NCI-H460 (cell line): ENCODE measurements at places on chromosomes 1 and 21.

DNA sequence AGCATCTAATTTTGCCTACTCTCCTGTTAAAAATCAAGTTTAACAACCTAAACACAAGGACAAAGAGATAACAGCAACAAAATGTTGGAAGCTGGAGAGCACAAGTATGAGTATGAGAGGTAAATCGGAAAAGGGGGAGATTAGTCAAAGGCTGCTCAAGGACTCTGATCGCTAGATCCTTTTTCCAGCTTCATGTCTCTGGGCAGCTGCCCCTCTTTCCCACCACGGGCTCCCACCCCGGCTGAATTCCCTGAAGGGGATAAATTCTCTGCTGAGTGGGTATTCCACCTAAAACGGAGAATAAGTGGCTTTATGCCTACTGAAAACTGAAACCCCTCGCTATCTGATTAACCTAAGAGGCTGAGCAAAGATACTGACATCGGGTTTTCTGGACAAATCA lies 696 bp upstream of the CTBS start:
- DNase-seq: no peak

- no peak for DNase-seq
Measured at GRCh38 chr1:114263343-114263742, 109.7 kb upstream of the SYT6 start.

DNA sequence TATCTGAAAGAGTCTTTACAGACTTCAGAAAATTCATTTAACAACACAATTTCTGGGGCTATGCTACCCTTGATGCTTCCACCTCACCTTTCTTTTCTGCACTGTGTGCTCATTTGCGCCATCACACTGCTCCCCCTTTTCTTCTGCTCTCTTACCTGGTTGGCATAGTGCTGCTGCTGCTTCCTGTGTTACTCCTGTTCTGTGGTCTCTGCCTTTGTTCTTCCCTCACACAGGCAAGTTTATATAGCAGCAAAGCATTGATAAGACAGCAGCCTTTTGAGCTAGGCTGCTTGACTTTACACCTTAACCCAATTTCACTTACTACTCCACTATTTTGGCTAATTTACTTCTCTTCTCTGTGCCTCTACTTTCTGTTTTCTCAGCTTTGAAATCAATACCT lies 18.3 kb downstream of the SGIP1 start:
- no peak for DNase-seq

DNA sequence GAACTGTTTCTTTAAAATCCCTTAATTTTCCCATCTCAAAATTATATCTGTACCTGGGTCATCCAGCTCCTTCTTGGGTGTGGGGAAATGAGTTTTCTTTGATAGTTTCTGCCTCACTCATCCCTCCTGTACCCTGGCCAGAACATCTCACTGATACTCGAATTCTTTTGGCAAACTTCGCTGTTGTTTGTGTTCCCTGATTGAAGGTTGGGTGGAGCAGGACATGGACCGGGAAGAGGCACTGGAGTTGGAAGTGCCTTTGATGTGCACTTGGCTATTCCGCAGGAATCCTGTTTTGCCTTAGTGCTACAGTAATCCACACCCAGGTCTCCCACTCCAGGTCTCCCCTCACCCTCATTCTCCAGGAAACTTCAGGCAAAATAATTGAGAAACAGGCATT lies 11.2 kb downstream of the MINDY1 start:
- no peak for DNase-seq

DNA sequence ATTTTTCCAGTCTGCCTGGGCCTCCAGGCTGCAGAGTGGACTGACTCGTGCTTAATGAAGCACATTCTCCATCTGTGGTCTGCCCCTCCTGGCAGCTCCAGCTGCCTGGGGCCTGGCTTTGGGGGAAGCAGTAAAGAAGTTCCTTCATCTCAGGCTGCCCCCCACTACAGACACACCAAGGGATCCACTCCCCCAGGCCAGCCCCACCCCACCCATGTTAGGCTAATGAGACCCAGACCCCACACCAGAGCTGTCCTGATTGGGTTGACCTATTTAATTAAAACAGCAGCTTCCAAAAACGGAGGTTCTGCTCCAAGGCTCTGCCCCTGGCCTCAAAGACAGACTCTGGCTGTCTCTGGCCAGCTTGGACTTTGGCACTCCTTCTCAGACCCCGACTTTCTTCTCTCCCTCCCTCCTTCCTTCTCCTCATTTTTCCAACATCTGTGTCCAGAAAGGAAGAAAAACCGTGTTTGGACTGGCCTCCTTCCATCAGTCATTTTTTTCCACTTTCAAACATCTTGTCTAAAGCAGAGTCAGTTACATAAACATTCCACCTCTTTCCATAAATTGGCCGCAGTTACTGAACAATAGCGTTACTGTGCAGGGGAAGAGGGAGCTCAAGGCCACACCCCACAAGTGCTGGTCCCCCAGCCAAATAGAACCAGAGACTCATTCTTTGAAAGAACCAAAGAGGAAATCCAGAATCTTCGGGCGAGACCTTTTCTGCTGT lies 29.7 kb downstream of the SERTAD4 start:
- DNase-seq: no peak

DNA sequence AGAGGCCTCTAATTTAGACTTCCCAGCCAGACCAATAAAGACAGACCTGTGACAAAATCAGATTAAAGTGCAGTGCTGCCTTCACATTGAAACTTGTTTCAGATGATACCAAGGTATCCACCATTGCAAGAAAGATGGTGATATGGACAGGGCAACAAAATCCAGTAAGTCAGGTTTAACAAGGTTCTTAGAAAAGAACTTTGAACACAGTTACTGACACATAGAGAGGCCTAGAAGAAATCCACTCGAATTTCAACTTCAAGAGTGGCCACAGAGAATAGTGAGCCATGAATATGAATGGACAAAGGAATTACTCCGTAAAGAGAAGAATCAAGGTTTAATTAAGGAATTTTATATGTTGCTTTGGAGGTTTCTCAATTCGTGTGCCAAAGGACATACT lies 230.4 kb downstream of the KCNT2 start:
- DNase-seq: no peak
